Fibroblast of mammary gland (primary cell): ENCODE measurements at places on chromosomes 5 and 9.
A peak's percentile ranks its signal among the peaks of the same experiment; 100 is the strongest.

DNA sequence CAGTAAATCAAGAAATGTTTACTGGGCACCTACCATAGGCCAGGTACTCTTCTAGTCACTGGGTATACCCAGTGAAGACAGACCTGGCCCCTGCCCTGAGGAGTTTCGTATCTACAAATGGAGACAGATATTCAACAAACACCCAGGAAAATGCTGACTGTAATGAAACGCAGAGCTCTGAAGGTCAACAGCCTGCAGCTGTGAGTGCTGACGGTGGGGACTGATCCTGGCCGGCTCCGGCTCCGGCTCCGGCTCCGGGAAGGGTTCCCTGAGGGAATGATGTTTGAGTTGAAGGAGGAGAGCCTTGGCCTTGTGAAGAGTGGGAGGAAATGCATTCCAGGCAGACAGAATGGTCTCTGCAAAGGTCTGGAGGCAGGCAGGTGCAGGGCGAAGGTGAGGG is 23.1 kb downstream of the FGFR4 start:
- no peak for DNase-seq

GRCh38 chr5:138083702-138084101 is at the start of gene WNT8A:
WNT8A (plus strand) TSS chr5:138084033; CDS start chr5:138084128, 95 bp downstream.
- no peak for DNase-seq

GRCh38 chr9:127909839-127910273 is 7.0 kb downstream of the ST6GALNAC4 start:
- DNase-seq: no peak

DNA sequence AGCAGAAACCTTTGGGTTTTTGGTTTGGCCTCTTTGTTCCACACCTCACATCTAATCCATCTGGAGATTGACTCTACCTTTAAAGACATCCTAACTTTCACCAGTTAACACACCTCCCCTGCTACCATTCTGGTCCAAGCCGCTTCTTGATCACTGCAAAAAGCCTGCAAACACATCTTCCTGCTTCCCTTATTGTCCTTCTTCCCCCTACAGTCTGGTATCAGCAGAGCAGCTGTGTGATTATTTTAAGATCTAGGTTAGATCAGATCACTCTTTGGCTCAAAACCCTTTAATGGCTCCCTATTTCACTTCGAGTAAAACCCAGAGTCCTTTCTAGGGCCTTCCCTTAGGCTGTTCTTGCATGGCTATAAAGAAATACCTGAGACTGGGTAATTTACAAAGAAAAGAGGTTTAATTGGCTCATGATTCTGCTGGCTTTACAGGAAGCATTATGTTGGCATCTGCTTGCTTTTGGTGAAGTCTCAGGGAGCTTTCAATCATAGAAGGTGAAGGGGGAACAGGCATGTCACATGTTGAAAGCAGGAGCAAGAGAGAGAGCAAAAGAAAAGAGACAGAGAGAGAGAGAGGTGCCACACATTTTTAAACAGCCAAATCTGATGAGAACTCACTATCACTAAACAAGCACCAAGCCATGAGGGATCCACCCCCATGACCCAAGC is 1.5 kb upstream of the TEX10 start:
- DNase-seq: no peak

DNA sequence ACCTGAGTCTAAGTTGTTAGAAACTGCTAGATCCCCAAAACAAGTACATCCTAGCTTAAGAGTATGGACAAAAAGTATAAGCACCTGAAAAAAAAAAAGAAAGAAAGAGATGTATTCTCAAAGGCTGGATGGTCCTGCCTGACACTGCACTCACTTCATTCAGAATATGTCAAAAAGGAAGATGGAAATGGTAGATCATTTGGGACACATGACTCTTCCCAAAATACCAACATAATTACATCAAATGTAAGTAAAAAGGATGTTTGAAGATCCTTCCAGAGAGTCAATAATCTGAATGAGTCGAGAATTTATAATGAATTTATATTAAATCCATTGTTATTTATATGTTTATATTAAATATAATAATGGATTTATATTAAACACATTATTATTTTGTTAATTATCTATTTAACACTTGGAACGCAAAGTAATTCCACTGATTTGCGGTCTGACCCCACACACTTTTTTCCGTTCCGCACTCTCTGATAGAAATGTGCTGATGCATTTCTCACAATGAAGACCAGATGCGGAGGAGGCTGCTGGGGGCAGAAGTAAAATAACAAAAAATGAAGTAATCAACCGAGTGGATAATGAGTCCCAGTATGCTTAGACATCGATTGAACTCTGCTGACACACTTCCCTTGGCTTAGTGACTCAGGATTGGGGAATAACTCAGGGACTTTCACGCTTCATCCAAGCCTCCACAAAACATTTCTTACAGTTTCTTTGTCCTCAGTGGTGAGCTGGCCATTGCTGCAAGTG is 201.2 kb downstream of the ADAMTS12 start:
- peak; percentile 99 for DNase-seq

- DNase-seq: no peak
These were observed 72.0 kb downstream of the PPARGC1B start for GRCh38 chr5:149802008-149802680.

DNA sequence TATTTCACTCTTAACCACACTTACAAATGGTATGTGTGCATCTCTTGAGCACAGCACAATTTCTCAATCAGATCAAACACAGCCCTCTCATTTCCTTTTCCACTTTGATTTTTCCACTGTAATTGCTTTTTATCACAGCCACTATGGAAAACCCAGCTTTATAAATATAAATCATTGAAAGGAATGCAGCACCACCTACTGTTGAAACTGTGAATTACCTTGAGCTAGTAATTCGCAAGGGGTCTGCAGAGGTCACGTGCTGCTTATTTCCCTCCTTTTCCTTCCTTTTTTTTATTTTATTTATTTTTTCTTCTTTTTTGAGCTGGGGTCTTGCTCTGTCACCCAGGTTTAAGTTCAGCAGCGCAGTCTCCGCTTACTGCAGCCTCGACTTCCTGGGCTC is 76.9 kb downstream of the CDH6 start:
- DNase-seq: peak; percentile 8

- no peak for DNase-seq
These were observed 61.5 kb downstream of the ZNF354C start for GRCh38 chr5:179121667-179122111.

- peak; percentile 85 for DNase-seq
These were observed 129.6 kb downstream of the KCNIP1 start for GRCh38 chr5:170633235-170634081.

GRCh38 chr9:128729302-128729701 is 5.4 kb upstream of the ZDHHC12 start:
- DNase-seq: no peak
